Ureter (tissue), 1 donor: ENCODE measurements at places on chromosomes 7 and 10. TPM values are rescaled to one million over a fixed set of nuclear protein-coding genes. Genes with fewer than 3 reads are reported as not detected.
A peak's percentile ranks its signal among the peaks of the same experiment; 100 is the strongest.

DNA sequence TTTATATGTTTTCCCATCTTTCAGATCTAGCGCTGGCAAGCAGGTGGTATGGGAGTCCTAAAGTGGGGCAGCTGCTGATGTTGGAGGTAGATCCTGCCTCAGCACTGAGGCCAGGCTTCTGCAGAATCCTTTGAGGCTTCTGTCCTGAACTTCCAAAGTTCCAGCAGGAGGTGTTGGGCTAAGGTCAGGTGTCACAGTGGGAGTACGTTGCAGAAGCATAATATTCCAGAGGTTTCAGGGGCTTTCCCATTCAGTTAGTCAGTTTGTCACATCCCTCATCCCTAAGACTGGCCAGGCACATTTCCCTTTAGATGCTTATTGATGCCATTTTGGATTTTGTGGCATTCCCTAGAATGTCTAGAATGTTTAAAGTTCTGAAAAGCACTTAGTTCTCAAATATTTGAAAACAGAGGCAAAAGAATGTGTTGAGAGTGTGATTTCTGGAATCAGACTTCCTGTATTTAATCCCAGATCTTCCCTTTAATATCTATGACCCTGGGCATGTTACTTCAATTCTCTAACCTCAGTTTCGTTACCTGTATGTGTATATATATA is 319.1 kb upstream of the PHYHIPL start:
- no peak for DNase-seq

GRCh38 chr7:137169282-137169698 is 174.2 kb downstream of the PTN start:
- DNase-seq, result peak; percentile 52

GRCh38 chr10:51137756-51138529 is 63.7 kb downstream of the PRKG1 start:
- DNase-seq, result no peak

GRCh38 chr7:133678137-133678814 is 425.4 kb downstream of the EXOC4 start:
- DNase-seq, result no peak

GRCh38 chr7:101155303-101155702 is 1.0 kb downstream of the AP1S1 start:
- no peak for DNase-seq

DNA sequence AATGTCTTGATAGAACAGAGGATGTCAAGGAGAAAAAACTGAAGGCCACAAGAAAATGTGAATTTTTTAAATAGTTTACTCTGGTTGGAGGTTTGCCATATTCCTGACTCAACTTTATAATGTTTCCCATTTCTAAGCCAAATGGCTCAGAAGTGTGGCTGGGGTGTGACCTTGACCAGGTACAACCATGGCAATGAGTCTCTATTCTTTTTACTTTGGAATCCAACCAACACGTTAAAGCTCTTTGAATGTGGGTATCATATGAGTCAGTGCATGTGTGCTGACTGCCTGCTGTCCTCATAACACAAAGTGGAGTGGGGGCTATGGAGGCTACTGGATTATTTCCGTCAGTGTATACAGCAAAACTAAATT is 33.5 kb upstream of the DLD start:
- no peak for DNase-seq

DNA sequence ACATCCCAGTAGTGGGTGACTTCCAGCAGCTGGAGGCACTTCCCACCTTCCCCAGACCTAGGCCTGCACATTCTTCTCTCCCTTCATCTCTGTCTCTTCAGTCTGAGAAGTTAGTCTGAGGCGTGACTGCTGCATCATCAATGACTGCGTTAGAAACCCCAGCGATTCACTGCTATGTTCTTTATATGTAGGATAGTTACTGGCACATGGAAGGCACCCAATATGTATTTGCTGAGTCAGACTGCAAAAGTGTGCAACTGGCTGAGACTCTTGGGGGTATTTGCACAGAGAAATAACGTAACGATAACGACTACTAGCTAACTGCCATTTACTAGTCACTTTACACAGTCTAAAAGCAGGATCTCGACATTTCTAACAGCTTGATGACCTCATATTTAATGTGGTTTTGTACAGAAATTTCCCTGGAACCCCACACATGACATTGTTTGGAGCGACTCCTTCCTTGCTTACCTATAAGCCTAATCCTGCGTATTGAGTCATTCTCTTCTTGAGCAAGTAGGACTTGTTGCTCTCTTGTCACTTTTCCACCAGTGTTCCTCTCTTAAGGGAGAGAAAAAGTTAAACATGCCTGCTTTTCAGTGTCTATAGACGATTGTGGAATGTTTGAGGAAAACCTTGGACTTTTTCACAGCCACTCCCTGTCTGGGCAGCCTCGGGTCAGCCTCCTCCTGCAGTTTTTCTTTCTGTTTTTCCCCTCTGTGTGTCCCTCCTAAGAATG is 45.5 kb downstream of the THNSL1 start:
- DNase-seq, result no peak

- DNase-seq, result peak; percentile 66
Measured at GRCh38 chr7:74575083-74575784, 82.3 kb upstream of the GTF2I start.

The ZNF107 gene
- 13.8 TPM for total RNA-seq

The ZNF804B gene
- total RNA-seq, result not detected

The ZMIZ1 gene
- 107 TPM for total RNA-seq

The GRB10 gene
- 106 TPM for total RNA-seq

The JAKMIP3 gene
- total RNA-seq, result 1.1 TPM
